ENCODE measurements at places on chromosomes 7 and 10.

DNA sequence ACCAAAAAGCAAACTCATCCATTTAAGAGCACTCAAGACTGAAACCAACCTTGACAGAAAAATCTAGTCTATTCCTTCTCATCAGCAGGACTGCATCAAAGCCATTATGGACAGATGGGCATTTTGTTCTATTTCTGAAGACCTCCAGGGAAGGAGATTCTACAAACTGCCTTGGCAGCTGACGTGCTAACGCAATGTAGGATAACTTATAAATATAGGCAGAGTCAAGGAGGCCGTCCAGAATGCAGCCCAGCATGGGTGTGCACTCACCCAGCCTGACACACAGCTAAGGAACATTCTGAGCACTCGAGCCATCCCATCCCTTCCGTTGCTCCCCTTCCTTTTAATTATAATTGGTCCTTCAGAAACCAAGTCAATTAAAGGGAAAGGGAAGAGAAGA lies 25.3 kb upstream of the NEBL start:
- no peak for DNase-seq

GRCh38 chr10:62302760-62303159 lies 34.1 kb upstream of the RTKN2 start:
- no peak for DNase-seq

DNA sequence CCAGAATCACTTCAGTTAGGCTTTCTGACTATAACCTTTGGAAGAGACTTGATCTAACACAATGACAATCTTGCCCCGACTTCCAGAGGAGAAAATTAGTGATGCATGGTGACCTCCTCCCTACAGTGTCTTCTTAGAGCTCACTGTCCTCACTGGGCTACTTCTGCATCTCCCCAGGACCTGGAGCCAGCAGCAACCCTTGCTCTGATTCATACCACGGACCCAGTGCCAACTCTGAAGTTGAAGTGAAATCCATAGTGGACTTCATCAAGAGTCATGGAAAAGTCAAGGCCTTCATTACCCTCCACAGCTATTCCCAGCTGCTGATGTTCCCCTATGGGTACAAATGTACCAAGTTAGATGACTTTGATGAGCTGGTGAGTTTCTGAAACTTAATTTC lies 12.6 kb downstream of the CPA2 start:
- no peak for DNase-seq

GRCh38 chr10:44858017-44858371 lies 53.1 kb upstream of the TMEM72 start:
- no peak for DNase-seq

DNA sequence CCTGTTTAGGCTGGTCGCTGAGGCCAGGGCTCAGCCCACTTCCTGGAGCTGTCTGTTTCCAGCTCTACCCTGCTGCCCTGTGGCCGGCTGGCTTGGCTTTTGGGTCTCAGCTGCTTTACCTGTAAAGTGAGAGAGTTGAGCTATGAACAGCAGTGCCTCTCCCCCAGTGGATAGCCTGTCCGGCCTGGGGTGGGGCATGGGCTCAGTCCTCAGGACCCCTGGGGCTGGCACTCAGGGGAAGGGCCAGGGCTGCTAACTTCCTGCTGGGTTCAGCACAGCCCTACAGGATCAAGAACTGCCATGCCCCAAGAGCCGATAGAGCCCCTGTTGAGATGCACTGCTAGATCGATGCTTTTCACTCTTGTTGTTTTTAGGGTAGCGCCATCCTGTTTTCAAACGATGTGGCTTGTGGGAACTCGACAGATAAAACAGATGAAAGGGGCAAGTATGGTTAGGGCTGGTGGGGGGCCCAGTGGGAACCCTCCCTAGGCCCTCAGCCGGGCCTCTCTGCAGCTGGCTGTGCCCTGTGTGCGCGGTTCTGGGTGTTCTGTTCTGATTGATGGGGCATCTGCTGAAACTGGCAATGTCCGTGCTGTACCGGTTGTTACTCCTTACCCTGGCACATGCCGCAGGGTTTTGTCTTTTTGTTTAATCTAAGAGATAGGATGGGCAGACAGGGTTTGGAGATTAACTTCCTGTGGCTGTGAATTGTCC lies 10.0 kb upstream of the SFRP5 start:
- DNase-seq: no peak

DNA sequence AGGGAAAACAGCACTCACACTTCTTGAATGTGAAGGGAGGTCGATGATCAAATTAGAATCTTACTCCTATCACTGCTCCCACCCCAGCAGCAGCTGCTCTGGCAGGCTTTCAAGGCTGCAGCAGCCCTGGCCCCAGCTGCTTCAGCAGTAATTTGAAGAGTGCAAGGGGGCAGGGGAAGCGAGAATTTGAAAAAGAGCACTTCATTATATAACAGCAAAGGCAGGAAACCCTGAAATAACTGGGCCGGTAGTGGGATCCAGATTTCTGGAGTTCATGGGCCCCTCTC lies 44.9 kb downstream of the MYPN start:
- peak; percentile 13 for DNase-seq

- DNase-seq: no peak
Measured at GRCh38 chr7:22255834-22256233, 101.1 kb downstream of the RAPGEF5 start.

GRCh38 chr7:144468990-144469732 lies 65.7 kb upstream of the NOBOX start:
- peak; percentile 1 for DNase-seq

DNA sequence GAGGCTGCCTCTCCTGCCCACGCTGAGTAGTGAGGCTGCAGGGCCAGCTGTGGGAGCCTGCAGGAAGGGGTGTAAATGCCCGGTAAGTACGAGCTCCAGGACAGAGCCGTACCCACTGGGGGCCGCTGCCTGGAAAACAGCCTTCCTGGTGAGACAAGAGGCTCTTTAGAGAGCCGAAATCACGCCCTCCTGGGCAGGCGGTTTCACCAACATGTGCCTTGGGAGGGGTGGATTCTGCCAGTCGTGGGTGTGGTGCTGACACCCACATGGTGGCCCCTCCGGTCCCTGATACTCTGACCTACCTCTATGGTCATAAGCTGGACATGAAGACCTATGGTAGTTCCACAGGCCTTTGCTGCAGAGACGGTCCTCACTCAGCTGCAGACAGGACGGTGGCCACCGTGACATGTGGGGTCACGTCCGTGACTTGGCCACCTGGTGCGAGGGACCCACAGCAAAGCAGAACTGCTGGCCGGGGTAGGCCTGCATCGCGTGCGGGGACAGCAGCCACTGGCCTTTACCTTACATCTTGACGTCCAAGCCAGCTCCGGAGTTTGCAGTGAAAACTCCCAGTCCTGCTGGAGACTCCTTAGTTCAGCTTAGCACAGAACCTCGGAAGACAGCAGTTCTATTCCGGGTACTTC lies 46.9 kb downstream of the PITRM1 start:
- DNase-seq: no peak

GRCh38 chr7:70143075-70144044 lies 545.1 kb downstream of the AUTS2 start:
- no peak for DNase-seq

DNA sequence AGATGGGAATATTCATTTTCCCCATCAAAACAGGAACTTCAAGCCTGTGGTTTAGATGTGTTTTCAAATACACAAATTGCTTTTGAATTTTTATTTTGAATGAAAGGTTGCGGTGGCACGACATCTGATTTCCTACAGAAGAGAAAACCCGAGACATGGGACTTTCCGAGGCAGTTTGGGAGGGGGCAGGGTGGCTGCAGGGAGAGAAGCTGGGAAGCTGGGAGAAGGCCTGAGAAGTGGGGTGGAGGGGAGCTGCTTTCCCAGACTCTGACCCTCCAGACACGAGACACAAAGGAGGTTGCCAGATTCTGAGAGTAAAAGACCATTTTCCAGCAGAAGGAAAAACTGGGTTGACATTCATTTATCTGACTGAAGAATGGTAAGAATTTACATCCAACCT lies 19.6 kb downstream of the TMEM176A start:
- DNase-seq: no peak

DNA sequence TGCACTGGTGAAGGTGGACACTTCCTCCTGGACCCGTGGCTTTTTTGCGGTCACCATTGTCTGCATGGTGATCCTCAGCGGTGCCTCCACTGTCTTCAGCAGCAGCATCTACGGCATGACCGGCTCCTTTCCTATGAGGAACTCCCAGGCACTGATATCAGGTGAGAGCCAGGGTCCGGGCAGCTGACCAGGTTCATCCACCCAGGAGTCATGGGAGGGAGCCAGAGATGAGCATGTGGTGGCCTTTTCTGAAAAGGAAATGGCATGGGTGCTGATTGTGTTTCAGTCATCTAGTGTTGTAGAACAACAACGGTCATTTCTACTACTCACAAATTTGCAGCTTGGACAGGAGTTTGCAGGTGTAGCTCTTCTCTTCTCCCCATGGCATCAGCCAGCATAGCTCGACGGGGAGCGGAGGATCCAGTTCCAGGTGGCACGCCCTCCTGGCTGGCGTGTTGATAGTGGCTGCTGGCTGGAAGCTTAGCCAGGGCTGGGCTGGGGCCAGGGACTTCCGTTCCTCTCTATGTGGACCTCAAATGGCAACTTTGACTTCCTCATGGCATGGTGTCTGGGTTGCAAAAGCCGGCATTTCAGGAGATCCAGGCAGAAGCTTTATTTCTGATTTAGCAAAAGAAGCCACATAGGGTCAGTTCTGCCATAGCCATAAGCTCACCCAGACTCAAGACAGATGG lies 32.7 kb downstream of the SLC29A3 start:
- DNase-seq: no peak

- no peak for DNase-seq
Measured at GRCh38 chr7:151795168-151795811, 81.6 kb downstream of the PRKAG2 start.

DNA sequence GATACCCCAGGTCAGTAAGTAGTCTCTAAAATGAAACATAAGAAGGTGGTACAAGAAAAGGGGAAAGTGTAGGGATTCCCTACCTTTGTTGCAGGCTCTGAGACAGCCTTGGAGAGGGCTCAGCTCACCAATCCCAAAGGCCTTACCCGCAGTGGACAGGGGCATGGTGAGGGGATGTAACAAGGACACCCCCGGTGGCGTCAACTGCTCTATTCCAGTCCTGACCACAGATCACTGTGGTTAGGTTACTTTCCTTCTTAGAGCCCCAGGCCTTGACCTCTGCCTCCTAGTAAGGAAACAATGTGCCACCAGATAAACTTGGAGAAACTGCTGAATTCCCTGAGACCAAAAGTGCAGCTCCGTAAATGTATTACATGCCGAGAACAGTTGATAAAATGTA lies 17.5 kb downstream of the PLXNA4 start:
- DNase-seq: no peak

- no peak for DNase-seq
Measured at GRCh38 chr10:97981816-97982215, 48.6 kb downstream of the CRTAC1 start.

DNA sequence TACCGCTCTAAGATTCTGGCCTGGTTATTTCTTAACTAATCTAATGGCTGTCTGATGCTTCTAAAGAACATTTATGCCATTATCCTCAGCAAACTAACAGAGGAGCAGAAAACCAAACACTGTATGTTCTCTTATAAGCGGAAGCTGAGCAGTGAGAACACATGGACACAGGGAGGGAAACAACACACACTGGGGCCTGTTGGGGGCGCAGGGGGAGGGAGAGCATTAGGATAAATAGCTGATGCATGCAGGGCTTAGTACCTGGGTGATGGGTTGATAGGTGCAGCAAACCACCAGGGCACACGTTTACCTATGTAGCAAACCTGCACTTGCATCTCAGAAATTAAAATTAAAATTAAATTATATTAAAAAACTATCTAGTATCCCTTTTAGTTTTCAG lies 853.5 kb downstream of the GATA3 start:
- no peak for DNase-seq

DNA sequence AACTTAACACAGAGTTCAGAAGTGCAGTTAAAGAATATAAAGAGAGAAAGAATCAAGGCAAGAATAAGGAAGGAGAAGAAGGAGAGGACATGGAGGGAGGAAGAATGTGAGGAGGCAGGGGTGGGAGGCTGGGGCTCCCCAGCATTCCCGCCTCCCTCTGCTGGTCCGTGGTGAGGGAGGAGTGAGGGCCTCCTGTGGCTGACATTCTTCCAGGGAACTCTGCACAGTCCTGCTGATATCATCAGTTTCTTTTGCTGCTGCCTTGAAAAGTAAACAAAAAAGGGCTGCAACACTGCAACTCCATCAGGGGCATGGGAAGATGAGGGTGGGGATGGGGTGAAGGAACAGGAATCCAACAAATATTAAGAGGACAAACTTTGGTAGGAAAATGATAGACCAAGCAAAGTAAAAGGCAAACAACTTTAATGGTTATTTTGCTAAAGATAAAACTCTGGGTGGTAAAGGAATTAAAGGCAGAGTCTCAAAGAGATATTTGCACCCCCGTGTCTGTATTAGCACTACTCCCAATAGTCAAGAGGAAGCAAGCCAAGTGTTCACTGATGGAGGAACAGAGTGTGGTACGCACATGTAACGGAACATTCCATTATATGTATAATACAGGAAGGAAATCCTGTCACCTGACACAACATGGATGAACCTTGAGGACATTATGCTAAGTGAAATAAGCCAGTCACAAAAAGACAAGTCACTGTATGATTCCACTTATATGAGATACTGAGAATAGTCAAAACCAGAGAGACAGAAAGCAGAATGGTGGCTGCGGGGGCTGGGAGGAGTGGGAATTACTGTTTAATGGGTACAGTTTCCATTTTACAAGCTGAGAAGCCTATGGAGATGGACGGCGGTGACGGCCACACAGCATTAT lies 8.0 kb upstream of the SPOCK2 start:
- DNase-seq: peak; percentile 54

DNA sequence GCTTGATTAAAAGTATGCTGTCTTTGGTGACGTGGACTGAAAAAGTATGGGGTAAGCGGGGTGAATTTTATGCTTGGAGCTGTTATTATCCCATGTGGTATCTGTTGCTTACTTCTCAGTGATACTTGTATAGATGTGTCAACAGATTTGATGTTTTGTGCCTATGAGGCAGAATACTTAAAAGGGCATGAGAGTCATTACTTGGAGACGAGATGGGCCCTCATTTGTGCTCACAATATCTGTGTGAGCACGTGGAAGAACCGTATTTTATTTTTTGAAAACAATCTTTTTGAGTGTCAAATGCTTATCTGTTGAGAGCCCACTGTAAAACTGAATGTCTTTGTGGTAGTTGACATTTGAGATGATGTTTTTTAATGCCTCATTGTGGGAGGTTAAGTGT lies 281.9 kb downstream of the EXOC4 start:
- no peak for DNase-seq

DNA sequence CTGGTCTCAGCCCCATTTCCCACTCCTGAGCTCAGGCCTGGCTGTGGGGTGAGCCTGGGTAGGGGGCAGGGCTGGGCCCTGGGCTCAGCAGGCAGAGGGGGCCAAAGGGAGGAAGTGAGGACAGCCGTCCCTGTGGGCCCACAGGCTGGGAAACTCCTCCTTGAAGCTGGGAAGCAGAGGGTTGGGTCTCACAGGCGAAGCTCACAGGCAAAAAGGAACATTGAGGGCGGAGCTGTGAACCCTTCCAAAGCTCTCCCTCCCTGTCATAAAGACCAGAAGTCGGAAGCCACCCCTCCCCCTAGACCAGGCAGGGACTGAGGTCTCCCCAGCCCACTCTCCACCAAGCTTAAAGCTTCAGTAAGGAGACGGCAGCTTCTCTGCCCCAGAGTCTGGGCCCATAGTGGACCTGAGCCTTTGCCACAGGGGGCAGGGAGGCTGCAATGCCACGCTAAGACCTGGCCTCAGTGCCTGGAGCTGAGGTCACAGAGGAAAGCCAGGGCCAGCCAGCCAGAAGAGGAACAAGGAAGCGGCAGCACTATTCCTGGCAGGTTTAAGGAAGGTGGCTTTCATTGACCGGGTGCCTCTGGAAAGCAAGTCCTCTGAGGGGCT lies 1.0 kb upstream of the KCP start:
- DNase-seq: no peak
